Kidney glomerular epithelial cell (primary cell): ENCODE measurements at places on chromosomes 6 and 20.

DNA sequence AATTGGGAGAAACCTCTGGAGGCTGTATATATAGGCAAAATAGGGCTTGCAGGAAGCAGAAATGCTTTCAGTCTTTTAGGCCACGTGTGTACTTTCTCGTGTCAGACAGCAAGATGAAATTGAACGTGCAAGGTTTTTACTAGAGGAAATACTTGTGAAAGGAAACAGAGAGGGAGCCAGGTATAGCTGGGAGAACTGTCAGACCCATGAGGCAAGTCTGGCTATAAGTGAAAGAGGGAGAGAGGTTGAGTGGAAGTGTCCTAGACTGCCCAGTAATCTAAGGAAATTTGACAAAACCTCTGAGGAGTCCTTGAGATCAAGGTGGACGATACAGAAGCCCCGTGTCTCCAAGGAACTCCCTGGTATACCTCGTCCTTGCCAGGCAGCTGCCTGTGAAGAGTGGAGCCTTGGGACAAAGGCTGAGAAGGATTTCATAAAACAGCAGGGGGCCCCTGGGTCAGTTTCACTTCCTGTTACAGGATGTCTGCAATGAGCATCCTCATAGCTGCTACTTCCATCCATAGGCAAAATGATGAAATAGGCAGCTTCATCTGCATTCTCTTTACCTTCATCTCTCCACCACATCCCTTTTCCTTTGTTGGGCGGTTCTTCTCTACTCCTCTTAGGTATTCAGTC, 114.4 kb upstream of the MAP3K7 start:
- DNase-seq: no peak

DNA sequence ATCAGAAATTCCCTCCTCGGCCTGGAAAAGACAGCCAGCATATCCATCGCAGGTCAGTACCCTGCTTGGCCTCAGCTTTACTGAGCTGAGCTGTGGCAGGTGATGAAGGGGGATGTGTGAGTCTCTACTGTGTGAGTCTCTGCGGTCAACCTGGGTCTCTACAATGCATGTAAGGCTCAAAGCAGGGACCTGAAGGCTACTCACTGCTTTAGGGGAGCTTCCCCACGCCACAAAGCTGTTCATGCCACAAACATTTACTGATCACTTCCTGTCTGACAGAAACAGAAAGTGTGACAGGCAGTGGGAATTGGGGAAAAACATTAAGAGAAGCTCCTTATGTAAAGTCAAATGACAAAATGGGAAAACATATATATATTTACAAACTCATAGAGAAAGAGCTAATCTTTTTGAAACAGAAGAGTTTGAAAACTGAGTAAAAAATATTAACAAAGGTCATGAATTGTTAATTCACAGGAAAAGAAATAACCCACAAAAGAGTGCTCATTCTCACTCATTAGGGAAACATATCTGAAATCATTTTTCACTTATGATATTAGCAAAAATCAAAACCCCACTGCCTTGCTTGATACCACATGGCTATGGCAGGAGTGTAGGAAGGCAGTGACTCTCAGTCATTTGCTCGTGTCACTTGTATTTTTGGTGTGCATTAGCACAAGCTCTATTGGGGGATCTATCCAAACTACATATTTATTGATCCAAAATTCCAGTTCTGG, 5.8 kb downstream of the BTN3A3 start:
- DNase-seq: no peak

DNA sequence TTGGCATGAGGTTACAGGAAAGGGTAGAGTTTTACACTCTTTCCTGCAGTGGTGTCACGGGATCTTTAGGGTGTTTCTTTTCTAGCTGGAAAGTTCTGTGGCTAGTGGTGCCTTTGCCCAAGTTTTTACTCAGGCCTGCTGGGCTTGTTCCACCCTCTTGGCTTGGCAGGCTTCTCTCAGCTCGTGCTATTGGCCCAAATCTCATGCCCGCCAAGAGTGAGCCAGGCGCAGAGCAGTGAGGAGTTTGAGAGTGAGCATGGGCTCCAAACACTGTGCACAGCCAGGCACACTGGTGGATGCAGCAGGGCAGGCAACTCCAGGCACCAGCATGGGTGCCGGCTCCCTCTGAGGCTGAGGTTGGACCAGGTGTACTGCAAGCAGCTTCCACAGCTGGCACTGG, 206.5 kb downstream of the SAMD5 start:
- DNase-seq: no peak

DNA sequence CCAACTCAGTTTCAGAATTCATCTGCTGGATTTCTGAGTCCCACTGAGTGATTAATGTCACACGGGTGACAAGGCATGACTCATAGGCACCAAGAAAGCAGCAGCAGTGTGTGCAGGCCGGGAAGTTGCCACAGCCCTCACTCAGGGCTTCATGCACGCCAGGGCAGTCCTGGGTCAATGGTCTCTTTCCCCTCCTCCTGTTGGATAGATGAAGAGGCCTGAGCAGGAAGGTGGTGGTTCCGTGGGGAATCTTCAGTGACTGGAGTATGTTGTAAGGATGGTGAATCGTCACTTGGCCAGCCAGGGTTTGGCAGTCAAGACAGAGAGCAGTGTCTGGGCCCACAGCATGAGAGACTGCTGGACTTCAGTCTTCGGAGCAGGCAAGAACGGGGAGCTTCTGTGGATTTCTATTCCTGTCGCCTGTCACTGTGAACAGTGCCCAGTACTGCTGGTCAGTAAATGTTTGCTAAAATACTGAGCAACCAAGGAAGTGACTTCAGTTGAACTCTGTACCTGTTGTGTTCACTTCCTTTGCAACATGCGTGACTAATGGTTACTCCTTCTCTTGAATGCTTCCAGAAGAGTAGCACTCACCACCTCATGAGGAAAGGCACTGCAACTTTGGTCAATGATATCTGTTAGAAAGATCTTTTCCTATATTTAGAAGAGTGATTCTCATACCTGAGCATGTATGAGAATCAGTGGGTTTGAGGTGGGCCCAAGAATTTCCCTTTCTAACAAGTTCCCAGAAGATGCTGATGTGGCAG, 62.0 kb upstream of the CD93 start:
- peak; percentile 71 for DNase-seq

- no peak for DNase-seq
These were observed 134.8 kb upstream of the INSM1 start for GRCh38 chr20:20233041-20233514.

GRCh38 chr6:83708970-83709747, at the start of gene SNAP91:
Gene SNAP91 (minus strand): TSS chr6:83709101. CDS start chr6:83707927, 1,174 bp downstream.
- DNase-seq: no peak

GRCh38 chr6:146315381-146316174, 228.1 kb upstream of the RAB32 start:
- no peak for DNase-seq

GRCh38 chr6:152416652-152417051, 220.5 kb downstream of the SYNE1 start:
- no peak for DNase-seq
